ENCODE measurements at places on chromosomes 4 and X. TPM values are rescaled to one million over a fixed set of nuclear protein-coding genes. Genes with fewer than 3 reads are reported as not detected.

DNA sequence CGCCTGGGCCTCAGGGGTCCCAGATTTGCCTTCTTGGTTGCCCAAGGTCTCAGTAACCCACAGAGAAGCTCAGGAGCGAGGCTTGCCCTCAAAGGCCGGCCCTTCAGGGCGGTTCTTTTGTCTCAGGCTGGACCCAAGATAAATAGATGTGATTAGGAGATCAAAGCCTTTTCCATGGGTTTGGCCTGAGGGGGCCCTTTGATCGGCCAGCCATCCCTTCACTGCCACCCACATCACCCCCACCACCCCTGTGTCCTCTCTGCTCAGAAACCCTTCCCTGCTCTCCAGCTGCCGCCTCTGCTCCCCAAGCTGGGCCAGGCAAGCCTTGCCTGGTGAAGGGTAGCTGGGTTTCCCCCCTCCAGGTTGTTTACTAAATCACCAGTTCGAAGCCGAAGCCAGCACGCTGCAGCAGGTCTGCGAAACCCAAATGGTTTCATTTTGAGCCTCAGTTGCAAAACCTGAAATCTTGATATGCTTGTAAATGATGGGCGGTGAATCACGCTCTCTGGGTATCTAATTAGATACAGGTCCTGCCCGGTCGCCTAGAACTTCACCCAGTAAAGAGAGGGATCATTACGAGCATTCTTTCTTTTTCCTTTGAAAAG is 202.6 kb upstream of the BCOR start:
- DNase-seq: no peak

GRCh38 chr4:164508771-164509170 is 245.2 kb upstream of the SMIM31 start:
- DNase-seq: no peak

DNA sequence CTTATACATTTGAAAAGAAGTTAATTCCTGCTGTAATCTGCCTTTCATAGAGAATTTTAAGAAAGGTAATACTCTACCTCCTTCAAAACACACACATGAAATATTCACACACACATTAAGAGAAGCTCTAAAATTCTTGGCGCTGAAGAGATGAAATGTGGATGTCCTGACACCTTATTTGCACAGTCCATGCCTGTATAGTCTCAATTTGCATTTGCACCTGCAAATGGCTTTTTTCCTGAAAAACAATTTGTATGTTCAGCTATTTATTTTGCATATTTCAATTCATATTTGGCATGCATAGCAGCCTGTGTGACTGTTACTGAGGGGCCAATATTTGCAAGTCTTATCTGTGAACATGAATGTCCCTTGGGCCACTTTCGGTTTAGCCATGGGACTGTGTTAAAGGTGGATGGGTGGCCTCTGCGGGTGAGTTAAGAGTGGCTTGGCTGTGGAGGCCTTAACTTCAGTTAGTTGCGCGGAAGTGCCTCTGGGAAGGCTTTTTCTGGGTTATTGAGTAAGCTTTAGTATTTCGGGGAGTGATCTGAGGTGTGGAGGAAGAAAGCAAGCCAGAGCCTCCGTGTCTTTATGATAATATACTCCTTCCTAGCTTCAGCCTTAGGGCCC is 443.3 kb upstream of the FAT1 start:
- DNase-seq: no peak

CPZ gene
- total RNA-seq: not detected

COL4A6 gene
- total RNA-seq: 0.68 TPM
